Right forelimb (tissue), 1 donor: ENCODE measurements at places on chromosomes 6 and 20.

DNA sequence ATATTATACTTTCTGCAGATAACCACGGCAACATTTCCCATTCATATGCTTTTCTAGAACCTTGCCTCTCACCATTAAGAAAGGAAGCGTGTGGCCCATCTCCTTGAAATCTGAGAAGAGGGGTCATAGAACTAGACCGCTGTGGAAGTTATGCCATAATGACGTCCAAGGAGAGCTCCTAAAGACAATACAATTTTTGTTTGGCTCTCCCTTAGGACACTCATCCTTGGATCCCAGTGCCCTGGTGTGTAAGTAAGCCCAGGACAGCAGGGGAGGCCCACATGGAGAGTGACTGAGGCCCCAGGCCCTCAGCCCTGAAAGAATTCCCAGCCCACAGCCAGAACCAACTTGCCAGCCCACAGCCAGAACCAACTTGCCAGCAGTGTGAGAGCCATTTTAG, 379.6 kb downstream of the FOXA2 start:
- no peak for DNase-seq

DNA sequence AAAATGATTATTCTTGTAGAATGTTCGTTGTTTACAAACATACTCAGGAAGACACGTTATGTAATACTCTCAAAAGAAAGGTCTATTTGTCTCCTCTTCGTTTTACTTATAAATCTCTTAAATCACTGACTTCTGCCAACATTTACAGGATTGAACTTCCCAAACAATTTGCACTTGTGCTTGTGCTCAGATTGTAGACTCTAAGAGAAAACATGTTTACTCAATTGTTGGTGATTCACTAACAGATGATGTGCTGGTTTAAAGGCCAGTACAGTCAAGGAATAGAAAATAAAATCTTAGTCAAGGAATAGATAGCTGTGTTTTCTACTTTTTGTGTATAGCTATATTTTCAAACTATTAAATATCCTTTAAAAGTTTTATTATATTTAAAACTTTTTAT, 172.8 kb downstream of the GJA1 start:
- DNase-seq: no peak

- DNase-seq: no peak
Measured at GRCh38 chr6:13673368-13673767, 38.3 kb downstream of the RANBP9 start.

GRCh38 chr6:12083763-12084162, 71.7 kb downstream of the HIVEP1 start:
- no peak for DNase-seq

DNA sequence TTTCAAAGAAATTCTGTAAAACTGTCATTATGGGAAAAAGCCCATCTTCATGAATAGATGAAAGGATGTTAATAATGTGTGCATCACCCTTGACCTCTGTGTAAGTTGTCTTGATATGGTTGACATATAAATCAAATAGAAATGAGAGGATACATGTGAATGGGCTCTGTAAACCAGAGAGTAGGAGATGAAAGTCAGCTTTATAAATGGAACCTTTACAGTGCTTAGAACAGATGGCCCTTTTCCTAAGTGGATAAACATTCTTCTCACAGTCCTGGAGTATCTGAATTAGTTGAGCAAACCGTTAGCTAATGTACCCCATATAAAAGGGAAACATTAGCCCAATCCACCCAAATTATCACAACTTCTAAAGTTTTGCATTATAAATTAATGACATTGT, 57.5 kb downstream of the MYLK4 start:
- DNase-seq: no peak

- DNase-seq: no peak
Measured at GRCh38 chr6:30357678-30358540, 13.0 kb downstream of the RPP21 start.

GRCh38 chr20:25136643-25137559, 55.0 kb upstream of the VSX1 start:
- no peak for DNase-seq

- no peak for DNase-seq
Measured at GRCh38 chr6:22544476-22544875, 24.9 kb upstream of the HDGFL1 start.

DNA sequence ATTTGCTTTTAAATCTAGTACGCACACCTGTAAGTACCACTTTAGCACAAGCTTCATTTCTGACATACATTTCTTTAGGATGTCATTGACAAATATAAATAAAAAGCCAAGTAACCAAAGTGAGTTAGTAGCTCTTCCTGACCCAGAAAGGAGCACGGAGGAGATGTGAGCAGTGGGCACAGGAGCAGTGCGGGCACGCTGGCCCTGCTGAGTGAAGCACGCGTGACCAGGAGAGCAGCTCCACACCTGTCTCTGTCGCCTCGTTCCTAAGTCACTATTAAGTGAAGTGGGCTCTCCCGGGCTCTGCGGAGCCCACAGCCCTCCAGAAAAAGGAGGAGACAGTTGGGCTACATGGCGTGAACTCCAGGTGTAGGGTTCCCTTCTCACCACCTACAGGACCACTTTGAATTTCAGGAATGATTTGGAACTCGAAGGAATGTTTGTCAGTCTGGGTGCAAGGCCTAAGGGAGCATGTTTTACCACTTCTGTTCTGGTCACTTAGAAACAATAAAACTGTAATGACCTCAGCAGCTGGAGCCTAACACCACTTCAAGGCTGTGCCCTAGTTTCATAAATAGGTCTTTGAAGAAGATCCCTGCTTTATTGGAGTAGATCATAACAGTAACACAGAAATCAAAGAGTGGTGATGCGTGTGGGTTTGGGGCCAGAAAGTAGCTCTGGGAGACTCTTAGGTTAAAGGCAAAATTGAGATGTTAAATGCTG, 95.9 kb downstream of the FAM120B start:
- no peak for DNase-seq

DNA sequence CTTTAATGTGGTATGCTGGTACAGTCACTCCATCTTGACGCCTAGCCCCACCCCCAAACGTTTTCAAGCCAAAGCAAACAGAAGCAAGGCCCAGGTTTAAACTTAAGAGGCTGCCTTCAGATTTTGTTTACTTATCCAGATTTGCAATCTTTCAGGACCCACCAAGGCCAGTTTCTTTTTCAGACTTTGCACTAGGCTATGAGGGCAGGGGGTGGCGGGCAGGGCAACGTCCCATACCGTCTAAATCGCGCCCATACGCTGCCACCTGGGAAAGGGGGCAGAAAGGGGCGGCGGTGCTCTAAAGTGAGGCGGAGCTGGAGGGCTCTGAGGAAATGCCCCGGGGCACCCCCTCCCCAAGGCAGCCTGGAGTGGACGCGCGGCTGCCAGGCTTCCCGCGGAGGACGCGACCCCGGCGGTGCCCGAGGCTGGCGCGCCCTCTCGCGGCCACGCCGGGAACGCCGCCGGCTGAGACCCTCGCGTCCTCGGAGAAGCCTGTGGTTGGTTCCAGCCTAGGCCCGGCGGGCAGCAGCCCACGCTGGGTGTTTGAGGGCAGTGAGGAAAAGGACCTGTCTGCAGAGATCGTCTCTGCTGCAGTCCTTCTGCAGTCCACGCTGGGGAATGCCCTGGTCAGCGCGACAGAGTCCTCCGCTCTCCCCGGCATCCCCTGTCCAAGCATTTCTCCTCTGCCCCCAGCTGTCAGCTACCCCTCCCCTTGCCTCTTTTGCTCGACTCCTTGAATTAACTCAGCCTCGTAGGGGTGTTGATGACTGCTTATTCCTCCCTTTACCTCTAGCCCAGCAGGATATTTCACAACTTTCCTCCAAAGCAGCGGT, 129.2 kb upstream of the PRND start:
- DNase-seq: peak; percentile 82

- DNase-seq: no peak
Measured at GRCh38 chr6:140827593-140827992, 1305.1 kb upstream of the GJE1 start.

DNA sequence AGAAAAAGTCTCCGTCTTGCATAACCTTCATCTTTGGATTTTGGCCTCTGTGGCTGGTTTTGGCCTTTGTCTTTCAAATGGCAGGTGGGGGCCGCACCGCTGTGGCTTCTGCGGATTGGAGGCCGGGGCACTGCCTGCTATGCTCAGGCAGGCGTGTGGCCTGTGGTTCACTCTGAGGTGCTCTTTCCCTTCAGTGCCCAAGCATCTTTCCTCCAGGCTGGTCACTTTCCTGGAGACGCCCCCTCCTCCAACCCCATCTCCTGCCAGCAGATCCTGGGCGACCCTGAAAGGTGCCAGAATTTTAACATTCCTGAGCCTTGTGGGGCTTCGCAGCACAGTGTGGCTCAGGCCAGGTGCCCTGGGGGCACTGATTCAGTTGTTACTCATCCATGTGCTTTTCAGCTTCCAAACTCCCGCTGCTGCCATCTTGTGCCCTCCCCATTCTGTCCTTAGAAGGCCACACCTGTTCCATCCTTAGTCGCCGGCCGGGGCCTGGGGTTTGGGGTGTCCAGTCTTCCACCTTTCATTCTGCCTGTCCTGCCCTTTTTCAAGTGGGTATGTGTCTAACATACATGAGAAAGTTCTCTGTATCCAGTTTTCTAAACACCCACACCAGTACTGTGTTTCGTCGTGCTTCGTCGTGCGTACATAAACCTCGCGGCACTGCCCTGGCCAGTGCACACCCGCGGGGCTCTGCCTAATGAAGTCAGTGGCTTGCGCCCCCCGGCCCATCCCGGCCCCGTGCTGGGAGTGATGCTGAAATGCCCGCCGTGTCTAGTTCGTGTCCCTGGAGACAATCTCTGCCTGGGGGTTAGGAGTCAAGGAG, 12.1 kb downstream of the SS18L1 start:
- DNase-seq: no peak

- no peak for DNase-seq
Measured at GRCh38 chr6:54107470-54108090, 3.7 kb upstream of the MLIP start.

DNA sequence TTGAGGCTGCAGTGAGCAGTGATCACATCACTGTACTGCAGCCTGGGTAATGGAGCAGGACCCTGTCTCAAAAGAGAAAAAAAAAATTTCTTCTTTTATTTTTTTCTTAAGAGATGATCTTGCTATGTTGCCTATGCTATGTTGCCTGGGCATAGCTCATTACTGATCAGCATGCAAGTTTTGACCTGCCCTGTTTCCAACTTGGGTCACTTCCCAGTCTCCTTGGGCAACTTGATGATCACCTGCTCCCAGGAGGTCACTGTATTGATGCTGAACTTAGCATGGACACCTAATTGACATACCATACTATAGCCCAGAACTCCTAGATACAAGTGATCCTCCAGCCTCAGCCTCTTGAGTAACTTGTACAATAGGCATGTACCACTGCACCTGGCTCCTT, 30.7 kb upstream of the NANP start:
- no peak for DNase-seq

DNA sequence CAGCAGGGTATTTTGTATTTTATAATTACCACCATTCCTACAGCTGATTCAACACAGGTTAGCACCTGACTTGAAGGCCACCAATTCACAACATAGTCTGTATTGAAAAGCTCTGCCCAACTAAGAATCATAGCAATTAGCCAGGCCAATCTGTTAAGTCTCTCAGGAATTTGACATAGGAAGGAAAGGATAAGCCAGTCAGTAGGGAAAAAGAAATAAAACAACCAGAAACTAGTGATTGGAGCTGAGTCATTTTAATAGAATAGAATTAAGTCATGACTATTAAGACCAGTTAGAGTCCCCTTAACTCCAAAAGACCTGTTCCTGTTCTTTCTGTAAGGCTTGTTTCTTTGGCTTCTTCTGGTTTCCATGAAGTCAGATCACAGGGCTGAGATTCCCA, 8.1 kb downstream of the RANBP9 start:
- no peak for DNase-seq

- peak; percentile 48 for DNase-seq
Measured at GRCh38 chr20:13492001-13492481, 146.7 kb downstream of the TASP1 start.

GRCh38 chr6:164856138-164856537, 453.3 kb downstream of the C6orf118 start:
- no peak for DNase-seq

DNA sequence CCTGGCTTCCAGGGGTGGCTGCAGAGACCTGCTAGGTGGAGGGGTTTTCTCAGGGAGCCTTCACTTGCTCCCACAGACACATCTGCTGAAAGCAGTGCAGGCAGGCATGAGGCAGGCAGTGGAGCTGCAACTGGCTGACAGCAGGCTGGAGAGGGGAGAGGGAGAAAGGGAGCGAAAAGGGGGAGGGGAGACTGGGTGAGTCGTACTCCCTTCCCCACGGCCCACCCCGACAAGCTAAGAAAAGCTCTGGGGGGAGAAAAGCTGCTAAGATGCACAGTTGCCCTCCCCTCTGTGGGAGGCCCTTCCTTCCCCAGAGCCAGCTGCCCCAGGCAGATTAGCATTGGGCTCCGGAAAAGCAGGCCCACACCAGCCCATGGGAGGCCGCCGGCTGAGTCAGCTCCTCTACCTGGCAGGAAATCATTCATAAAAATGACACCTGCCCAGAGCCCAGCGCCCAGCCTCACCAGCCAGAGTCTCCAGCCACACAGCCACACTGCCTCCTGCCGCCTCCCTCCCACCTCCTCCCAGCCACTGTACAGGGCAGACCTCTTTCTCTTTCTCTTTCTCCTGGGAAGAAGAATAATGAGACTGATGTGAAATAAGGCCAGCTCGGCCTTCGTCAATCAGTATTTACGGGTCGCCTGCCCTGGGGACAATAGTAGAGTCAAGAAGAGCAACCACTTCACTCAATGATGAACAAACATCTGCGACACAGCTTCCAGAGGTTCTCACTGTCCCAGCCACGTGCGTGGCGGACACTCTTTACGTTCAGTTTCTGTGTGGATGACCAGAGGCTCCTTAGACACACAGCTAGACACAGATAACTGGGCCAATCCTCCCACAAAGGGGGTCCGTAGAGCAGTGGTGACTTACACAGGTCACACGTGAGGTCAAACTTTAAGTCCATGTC, 7.7 kb upstream of the C20orf203 start:
- DNase-seq: no peak

DNA sequence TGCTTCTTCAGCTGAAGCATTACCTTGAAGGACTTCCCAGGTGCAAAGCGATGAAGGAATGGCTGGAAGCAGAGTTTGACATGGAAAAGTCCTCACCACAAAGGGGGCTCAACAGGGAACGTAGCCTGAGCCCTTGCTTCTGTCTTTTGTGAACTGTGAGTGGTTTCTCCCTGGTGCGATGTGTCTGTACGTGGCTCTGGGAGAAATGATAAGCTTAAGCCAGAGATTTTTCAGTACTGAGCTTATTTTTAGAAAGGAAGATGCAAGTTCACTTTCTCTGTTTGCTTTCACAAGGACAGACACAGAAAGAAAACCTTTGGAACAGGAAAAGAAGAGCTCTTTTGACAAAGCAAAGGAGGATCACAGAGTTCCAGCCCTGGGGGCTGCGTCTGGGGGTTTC, 79.4 kb downstream of the DACT2 start:
- no peak for DNase-seq

- DNase-seq: no peak
Measured at GRCh38 chr6:15386756-15387112, 140.9 kb downstream of the JARID2 start.

- DNase-seq: no peak
Measured at GRCh38 chr6:140784573-140784972, 1348.2 kb upstream of the GJE1 start.

GRCh38 chr6:55255113-55255512, 72.2 kb upstream of the GFRAL start:
- no peak for DNase-seq

DNA sequence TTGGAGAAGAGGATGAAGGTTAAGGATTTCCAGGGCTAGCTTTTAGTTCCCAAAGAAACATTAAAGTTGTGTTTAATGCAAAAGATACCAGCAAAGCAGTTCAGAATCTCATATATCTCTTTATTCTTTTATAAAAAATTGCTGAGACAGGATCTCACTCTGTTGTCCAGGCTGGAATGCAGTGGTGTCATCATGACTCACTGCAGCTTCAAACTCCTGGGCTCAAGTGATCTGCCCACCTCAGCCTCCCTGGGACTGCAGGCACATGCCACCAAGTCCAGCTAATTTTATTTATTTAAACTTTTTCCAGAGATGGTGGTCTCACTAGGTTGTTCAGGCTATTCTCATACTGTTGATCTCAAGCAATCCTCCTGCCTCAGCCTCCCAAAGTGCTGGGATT, 41.1 kb upstream of the CAP2 start:
- no peak for DNase-seq
